ENCODE measurements at places on chromosomes 5 and 9. TPM values are rescaled to one million over a fixed set of nuclear protein-coding genes. Genes with fewer than 3 reads are reported as not detected.

Gene TAF11L6
- total RNA-seq, result not detected

Gene ZNF462
- 18.0 TPM for total RNA-seq

Gene GNA14
- total RNA-seq, result 7.5 TPM

Gene RICTOR
- 68.1 TPM for total RNA-seq

Gene FBP2
- total RNA-seq, result not detected

Gene LHX3
- not detected for total RNA-seq

Gene GARIN3
- not detected for total RNA-seq

Gene PCDHGA6
- total RNA-seq, result 7.2 TPM

Gene DPP7
- 103 TPM for total RNA-seq

Gene IFNB1
- total RNA-seq, result not detected

Gene DMRTA1
- 0.33 TPM for total RNA-seq

Gene CCL21
- not detected for total RNA-seq

Gene GLRA1
- not detected for total RNA-seq

Gene MEIKIN
- not detected for total RNA-seq

Gene PTGS1
- total RNA-seq, result 5.2 TPM

Gene IL9
- total RNA-seq, result not detected

Gene ENTPD8
- 0.33 TPM for total RNA-seq

Gene TTC23L
- 0.19 TPM for total RNA-seq

Gene ZNF454
- 1.1 TPM for total RNA-seq

Gene NMUR2
- total RNA-seq, result not detected
